ENCODE measurements at places on chromosomes 1 and 21.

GRCh38 chr1:206657751-206658150 is 22.4 kb downstream of the DYRK3 start:
- no peak for DNase-seq

- no peak for DNase-seq
Observed at GRCh38 chr1:74436078-74436477, 76.3 kb downstream of the LRRC53 start.

DNA sequence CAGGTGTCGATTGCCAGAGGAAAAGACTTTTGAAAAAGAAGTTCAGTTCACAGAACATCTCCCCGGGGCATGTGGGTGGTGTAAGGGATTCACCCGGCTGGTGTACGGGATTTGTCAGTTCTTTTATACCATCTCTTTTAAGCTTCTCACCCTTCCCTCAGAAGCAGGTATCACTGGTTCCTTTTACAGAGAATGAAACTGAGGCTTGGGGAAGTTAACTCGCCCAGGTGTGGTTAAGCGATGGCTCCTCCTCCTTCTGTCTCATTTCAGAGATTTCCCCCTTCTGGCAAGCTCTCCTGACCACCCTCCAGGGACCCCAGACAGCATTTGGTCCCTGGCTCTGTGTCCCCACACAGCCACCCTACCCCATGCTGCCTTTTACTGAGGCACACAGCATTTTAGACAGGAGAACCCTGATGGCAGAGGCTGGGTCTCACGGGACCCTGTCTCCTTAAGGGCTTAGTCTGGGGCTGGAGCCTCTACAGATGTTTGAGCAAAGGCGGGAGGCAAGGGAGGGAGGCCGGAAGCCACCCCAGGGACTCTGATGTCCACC is 2.8 kb upstream of the ECE1 start:
- no peak for DNase-seq

DNA sequence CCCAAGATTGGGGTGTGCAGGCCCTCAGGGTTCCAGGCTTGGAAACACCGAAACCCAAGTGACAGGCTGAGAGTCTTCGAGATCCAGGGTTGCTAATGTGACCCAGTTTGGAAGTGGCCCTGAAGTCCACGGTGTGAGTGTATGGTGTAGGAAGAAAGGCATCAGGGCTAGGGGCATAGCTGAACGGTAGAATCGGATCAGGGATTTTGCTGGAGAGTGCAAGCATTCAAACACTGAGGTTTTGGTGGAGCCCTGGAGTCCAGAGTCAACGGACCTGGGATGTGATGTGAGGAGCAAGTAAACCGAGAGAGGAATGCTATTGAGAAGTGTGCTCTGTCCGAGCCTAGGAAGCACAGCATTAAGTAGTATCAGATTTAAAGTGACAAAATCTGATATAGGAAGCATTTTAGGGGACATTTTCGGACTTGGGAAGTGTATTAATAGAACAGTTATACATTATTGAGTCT is 958 bp downstream of the NFYC start:
- peak; percentile 34 for DNase-seq

GRCh38 chr1:60367532-60367931 is 294.0 kb upstream of the C1orf87 start:
- no peak for DNase-seq

- peak; percentile 91 for DNase-seq
Observed at GRCh38 chr1:230899841-230900251, 31.5 kb upstream of the C1orf198 start.

GRCh38 chr1:242081446-242081845 is 82.5 kb upstream of the MAP1LC3C start:
- DNase-seq: no peak

DNA sequence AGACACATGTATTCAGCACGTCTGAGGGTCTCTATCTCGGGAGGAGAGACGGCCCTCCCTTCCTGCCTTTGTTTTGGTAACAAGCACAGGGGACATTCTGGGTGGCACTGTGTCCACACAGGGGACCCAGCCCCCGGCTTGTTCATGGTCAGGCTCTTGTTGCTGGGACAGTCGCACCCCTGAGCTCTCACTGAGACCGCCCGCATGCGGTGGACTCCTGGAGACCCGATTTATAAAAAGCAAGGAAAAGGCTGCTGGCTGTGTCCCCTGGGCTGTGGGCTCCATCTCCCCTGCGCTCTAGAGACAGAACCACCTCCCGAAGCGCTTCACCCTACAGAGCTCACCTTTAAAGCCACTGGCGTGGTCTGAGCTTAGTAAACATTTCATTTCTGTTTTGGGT is 103.4 kb downstream of the WDR4 start:
- no peak for DNase-seq

GRCh38 chr1:186903374-186904136 is 74.8 kb downstream of the PLA2G4A start:
- DNase-seq: no peak

DNA sequence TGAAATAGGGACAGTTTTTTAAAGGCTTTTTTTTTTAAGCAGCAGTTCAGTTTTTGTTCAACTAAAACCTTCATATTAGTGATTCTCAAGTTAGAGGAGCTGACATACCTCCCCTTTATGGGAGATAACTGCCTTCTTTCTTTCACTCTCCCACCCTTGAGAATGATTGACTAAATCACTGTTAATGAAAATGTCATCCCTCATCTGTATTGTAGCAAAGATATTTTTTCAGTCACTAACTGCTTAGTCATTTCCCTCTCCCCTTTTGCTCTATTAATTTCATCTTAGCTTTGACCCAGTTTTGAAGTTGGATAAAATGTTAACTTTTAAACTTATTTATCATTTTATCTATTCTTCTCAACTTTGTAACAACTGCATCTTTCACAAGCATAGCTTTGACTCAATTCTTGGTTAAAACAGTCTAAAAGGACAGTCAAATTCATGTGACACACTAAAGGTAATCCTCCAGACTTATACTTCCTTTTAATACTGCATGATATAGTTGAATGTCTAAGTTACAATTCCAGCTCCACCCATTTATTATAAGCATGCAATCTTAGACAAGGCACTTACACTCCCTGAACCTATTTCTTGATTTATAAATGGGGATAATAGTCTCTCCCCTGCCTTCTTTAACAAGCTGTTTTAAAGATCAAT is 17.1 kb downstream of the CAPZA1 start:
- no peak for DNase-seq

DNA sequence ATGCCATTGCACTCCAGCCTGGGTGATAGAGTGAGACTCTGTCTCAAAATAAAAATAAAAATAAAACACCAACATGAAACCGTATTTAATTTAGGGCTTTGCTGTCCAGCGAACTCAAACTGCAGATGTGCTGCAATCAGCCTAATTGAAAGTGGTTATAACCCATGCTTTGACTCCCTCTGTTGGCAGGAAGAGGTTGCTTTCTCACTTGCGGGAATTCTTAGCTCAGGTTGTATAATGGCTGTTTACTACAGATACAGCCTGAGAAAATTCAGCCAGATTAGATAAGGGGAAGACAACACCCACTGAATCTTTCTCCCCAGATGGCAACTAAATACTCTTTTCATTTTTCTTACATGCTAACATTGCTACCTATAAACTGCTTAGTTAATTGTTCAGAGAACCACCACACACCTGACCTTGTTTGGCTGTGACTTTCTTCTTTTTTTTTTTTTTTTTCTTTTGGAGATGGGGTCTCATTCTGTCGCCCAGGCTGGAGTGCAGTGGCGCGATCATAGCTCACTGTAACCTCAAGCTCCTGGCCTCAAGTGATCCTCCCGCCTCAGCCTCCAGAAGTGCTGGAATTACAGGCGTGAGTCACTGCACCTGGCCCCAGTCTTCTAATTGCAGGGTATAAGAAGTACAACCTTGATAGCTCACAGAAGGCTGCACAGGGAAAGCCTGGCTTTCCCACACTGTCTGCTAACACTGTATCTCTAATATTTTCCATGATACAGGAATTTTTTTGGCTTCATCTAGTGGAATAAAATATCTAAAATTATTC is 34.6 kb downstream of the DNTTIP2 start:
- peak; percentile 91 for DNase-seq

DNA sequence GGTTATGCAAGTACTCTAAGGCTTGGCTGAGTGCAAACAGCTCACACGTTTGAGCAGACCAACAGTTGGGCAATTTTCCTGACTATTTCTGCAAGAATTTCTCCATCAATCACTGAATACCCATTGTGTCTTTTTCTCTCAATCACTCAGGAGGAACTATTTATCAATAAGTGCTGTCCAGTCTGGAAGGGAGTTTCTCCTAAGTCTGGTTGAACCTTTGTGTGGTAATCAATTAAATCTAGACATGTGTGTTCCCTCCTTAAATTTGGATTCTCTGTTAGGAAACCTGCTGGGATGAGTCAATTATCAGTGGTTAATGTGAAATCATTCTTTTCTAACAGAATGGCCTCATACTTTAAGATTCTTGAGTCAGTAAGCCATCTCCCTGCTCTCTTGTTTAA is 6.8 kb upstream of the AADACL3 start:
- peak; percentile 1 for DNase-seq

DNA sequence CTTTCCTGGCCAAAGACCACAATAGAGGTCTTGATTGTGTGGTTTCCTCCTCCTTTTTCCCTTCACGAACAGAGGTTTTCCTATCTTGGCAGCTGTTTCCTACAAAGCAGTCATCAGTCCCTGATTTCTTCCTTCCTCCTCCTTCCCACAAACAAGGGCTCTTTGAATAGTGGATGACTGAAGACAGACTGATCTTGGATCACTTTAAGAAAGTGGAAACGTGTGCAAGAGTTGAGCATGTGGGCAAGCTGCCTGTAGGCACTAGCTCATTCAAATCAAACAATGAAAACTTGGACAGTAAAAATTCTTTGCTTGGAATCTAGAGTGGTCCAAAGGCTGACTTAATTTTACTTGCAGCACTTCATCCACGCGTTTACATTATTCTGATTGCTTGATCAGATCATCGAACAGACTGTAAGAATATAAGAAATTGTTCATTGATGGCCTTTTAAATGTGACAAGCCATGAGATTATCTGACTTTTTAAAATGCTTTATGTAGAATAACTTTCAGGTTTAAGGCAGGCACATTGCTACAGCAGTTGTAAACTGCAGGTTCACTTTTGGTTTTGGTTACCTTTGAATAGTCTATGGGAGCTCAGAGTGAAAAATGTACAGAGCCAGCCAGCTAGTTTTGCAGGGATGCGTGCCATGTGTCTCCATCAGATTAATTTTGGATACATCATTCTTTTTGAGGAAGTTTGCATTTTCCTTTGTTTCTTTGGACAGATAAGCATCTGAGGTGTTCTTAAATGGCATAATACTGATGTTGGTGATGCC is 34.4 kb downstream of the ADGRL2 start:
- peak; percentile 88 for DNase-seq

- DNase-seq: no peak
Observed at GRCh38 chr1:11525516-11525915, 46.6 kb downstream of the DISP3 start.

DNA sequence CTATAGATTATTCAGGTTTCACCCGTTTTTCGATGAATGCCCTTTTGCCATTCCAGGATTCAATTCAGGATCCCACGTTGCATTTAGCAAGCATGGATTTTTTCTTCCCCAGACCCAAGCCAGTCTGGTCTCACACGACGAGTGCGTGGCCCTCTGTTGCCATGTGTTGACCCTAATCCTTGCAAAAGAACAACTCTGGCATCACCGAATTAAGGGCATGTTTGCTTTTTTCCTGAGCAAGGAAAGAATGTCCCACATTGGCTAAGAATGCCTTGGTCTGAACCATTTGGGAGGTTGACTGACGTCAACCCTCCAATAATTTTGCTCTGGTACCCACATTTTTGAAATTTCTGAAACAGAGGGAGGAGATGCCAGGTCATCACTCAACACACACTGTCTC is 153.0 kb upstream of the WNT4 start:
- no peak for DNase-seq

- DNase-seq: peak; percentile 20
Observed at GRCh38 chr1:24051206-24051945, 60.6 kb downstream of the MYOM3 start.

GRCh38 chr1:235317168-235317567 is 10.8 kb downstream of the ARID4B start:
- no peak for DNase-seq

DNA sequence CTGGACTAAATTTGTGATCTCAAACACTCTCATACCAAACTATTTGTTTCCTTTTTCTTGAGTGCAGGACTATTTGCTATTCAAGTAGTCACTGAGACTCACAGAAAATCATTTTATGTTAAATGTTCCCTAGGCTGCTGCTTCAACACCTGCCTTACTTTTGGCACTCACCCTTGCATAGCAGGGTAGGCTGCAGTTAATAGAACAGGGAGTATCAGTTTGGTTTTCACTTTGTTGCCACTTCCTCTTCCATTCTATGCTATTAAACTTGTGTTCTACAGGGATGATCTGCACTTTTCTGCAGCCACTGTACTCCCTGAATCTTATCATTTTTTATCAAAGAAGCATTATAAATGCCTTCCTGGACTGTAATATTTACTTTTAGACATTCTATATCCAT is 148.7 kb upstream of the PRMT6 start:
- DNase-seq: no peak

DNA sequence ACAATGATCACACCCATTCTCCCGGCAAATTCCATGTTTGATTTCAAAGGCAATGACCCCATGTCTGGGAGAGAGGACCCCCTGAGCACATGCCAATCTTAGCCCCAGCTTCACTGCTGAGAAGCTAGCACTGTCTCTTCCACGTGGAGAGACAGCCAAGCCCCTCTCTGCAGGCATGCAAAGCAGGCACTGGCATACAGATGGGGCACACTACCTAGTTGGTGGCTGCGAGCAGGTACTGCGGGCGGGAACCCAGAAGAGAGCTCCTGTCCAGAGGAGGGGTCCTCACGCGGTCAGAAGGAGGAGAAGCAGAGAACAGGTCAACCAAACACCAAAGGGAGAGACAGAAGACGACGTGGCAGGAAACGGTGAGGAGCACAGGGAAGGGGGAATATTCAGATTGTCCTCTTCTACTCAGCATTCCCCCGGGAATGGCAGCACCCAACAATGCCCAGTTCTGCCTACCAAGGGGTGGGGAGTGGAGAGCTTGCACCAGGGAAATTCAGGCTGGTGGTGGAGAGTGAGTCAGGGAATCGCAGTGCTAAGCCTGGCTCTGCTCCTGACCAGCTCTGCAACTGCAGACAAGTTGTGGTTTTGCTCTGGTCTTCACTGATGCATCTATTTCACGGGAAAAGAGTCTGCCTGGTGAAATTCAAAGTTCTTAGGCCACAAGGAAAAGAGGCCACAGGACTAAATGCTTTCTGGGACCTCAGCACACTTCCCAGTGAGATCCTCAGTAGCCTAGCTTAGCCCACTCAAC is 48.1 kb upstream of the GOLT1A start:
- DNase-seq: peak; percentile 46

GRCh38 chr1:118995312-118996016 is 7.3 kb upstream of the TBX15 start:
- DNase-seq: no peak

GRCh38 chr1:79819140-79819539 is 812.6 kb upstream of the ADGRL4 start:
- no peak for DNase-seq

DNA sequence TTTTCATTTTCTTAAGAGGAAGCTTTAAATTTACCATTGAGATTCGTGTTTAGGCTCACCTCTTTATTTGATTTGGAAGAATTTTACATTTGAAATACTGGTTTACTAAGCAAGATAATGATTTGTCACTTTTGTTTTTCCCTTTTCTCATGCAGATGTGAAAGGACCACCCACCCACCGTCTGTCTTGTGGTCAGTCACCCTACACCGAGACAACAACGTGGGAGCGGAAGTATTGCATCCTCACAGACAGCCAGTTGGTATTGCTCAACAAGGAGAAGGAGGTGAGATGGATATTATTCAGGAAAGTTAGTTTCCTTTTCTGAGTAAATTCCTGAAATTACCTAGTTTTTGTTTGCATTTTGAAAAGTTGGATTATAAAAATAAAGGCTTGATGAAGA is 189.5 kb downstream of the RASAL2 start:
- DNase-seq: peak; percentile 87

Data from cardiac fibroblast (primary cell).